ENCODE measurements at places on chromosomes 12 and 14. TPM values are rescaled to one million over a fixed set of nuclear protein-coding genes. Genes with fewer than 3 reads are reported as not detected.
A peak's percentile ranks its signal among the peaks of the same experiment; 100 is the strongest.

ZDHHC22 gene
- 0.60 TPM for total RNA-seq

TAMALIN gene
- 4.8 TPM for total RNA-seq

DNA sequence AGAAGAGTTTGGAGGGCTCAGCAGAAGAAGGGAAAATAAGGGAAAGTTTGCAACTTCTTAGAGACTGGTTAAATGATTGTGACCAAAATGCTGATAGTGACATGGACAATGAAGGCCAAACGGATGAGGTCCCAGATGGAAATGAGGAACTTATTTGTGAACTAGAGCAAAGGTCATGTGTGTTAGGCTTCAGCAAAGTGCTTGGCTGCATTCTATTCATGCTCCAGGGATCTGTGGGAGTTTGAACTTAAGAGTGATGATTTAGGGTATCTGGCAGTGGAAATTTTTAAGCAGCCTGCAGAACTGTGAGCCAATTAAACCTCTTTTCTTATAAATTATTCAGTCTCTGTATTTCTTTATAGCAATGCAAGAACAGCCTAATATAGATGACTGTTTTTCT, 88.9 kb upstream of the ARHGAP5 start:
- DNase-seq, result no peak

- DNase-seq, result peak; percentile 14
Measured at GRCh38 chr12:212715-213526, 1.0 kb downstream of the SLC6A12 start.

GRCh38 chr12:6632026-6632983, 3.5 kb downstream of the LPAR5 start:
- DNase-seq, result peak; percentile 54

- peak; percentile 21 for DNase-seq
Measured at GRCh38 chr12:9115731-9116559, at the start of gene A2M. Gene A2M (minus strand): TSS chr12:9115919. CDS start chr12:9115849, 70 bp downstream.

GRCh38 chr14:68340262-68340661, 452.6 kb downstream of the ZFP36L1 start:
- DNase-seq, result no peak

- DNase-seq, result peak; percentile 98
Measured at GRCh38 chr14:55454264-55455002, 14.0 kb upstream of the TBPL2 start.

All from A673 (cell line).